Panc1 (cell line): ENCODE measurements at places on chromosomes 16 and 17.

DNA sequence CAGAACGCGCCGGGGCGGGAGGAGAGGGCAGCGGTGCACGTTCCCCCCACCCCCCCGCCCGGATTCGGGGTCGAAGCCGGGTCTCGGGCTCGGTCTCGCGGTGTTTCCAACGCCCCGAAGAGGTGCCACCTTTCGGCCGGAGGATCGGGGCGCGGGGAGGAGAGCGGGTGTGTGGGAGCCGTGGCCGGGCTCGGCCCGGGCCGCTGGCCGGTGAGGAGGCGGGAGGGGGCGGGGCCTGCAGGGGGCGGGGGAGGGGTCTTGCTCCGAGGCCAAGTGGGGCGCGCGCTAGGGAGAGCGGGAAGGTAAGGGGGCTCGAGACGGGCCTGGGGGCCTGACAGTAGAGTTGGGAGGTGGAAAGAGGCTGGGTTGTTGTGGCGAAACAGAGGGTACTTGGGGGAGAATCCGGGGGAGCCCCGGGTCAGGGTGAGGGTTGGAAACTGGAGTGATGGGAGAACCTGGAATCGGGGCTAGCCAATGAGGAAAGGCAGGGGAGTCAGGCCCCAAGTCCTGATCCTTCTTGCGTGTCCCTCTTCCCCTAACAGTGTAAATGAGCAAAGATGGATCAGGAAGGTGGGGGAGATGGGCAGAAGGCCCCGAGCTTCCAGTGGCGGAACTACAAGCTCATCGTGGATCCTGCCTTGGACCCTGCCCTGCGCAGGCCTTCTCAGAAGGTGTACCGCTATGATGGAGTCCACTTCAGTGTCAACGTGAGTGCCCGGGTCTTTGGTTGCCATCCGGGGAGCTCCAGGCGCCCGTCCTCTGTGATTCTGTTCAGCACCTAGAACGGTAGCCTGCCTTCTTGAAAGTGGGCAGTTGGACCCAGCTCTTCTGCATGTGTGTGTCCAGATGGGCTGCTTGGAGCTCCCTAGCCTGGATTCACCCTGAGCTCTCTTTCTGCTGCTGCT lies 873 bp downstream of the SETD1A start:
- no peak for DNase-seq

DNA sequence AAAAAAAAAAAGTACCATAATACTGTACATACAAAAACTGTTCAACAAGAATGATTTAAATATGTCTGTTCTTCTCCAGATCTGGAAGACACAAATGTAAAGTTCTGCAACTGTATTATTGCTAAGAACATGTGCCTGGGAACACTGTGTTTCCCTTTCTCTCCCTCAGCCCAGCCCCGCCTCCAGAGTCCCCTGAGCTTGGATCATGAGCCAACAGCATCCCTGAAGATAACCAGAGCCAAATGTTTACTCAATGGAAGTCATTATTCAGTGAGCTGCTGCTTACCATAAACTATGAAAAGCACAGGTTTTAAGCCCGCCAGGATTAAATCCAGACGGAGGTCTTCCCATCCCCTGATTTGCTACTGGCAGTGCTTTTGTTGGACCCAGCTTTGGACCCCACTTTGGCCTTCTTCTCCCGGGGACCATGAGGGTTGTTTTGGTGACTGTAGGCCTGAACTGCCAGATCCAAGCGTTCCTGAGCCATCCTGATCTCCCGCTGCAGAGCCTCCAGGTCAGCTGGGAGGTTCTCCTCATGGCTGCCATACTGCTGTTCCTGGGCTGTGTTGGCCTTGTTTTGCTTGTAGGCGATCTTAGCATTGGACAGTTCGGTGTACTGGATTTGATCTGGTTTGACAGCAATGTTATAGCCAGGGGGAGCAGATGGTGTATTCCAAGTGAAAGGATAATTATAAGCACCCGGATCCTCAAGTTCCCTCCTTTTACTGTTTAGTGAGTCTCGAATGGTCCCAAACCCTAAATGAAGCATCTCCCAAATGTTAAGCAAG lies 25.6 kb downstream of the GJC1 start:
- no peak for DNase-seq

- DNase-seq = no peak
These were observed 276.2 kb upstream of the CCL2 start for GRCh38 chr17:33978889-33979288.

DNA sequence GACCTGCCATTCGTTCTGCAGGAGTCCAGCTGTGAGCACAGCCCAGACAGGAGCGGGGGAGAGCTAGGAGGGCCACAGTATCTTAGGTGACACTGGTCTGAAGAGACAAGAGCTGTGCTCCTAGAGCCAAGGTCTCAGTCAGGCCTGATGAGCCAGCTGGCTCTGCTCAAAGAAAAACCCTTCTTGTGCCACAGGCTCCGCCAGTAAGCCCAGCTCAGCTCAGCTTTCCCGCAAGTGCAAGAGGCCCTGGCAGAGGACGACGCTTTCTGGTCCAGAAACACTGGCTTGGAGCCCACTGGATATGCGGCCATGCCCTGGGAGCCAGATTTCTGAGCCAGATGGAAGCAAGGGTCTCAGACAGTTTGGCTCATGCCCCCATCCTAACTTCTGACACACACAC lies 23.9 kb downstream of the PEMT start:
- no peak for DNase-seq

DNA sequence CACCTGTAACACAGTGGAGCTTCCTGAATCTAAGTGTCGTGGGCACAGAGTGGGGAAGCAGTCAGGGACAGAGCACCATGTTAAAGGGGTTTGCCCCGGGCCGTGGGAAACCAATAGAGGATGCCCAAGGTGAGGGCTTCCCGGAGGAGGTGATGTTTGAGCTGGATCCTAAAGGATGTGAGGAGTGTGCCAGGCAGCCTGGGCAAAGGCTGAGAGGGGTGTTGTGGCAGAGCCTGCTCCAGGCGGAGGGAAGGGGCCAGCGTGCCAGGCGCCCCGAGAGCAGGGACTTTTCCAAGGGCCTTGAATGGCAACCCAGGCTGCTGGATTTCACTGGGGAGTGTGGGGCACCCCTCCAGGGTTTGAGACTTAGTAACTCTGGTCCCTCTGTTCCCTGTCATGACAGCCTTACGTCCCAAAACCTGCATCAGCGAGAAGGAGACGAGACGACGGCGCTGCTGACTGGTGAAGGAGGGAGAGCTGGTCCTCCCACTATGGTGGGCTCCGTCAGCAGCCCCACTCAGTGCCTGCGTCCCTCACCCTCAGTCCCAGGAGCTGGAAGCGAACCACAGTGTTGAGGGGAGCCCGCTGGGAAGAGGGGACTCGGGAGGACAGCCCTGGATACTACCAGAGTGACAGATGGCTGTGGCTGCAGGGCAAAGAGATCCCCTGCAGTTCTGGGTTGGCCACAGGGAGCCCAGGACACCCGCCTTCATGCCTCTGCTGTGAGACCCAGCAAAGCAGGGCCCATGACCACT lies 228.4 kb downstream of the KATNIP start:
- no peak for DNase-seq

- DNase-seq = no peak
These were observed 88.8 kb downstream of the ZDHHC7 start for GRCh38 chr16:84922351-84923120.

GRCh38 chr17:17576772-17577234 lies 14.7 kb downstream of the PEMT start:
- no peak for DNase-seq

DNA sequence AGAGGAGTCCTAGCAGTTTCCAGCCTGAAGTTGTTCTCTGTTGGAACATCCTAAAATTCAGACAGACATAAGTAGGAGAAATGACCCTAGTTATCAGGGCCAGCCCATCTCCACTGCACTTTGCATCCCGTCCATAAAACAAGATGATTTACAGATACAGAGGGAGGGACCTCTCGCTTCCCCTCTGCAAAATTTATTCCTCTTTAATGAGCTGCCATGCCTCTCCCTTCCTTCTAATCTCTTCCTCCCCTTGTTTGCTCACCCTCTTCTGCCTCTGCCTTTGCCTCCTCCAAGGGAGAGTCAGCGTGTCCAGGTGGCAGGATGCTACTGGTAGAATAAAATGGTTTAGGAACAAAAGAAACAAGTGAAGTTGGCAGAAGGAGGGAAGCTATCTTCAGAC lies 351.3 kb downstream of the SOX9 start:
- DNase-seq = no peak

DNA sequence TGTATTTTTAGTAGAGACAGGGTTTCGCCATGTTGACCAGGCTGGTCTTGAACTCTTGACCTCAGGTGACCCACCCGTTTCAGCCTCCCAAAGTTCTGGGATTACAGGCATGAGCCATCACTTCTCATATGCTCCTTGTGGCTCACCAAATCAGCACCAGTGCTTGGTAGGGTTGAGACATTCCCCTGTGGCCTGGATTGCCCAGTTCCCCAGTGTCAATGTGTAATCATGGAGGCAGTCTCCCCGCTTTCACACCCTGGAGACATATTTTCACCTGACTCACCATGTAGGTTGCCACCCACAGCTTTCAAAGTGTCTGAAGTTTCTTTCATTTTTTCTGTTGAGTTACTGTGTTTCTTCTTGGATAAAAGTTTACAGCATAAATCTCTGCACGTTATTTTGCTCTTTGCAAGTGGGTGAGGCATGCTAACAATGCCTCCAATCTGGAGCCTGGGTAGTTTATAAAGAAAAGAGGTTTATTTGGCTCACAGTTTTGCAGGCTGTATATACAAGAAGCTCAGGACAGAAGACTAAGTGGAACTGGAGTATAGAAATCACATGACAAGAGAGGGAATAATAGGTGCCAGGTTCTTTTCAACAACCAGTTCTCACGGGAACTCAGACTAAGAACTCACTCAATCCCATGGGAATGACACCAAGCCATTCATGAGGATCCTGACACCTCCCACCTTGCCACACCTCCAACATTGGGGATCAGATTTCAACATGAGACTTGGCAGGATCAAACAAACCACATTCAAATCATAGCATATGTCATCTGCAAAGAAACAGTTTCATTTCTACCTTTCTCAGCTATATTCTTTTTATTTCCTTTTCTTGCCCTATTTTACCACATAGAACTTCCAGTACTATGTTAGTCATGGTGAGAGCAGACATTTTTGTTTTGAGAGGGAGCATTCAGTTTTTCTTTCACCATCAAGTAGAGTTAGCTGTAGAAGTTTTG lies 113.2 kb downstream of the PHKB start:
- DNase-seq = no peak

DNA sequence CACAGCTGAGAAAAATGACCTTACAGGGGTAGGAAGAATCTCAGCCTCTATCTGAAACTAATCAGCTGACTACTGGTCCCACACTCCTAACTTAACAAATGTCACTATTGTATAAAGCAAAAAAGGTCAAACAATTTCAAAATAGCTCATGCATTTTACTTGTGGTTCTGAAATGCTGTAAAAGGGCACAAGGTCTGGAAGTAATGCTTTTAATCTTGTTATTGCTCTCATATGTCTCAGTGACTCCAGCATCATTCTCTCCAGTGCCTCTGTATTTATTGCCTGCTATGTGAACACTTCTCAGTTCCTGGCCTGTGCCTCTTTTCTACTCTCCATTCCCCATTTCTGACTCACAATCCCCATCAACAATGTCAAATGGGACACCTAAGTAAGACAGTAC lies 937.7 kb downstream of the CDH11 start:
- no peak for DNase-seq

- no peak for DNase-seq
These were observed 158.1 kb downstream of the MAP2K4 start for GRCh38 chr17:12178644-12179330.

DNA sequence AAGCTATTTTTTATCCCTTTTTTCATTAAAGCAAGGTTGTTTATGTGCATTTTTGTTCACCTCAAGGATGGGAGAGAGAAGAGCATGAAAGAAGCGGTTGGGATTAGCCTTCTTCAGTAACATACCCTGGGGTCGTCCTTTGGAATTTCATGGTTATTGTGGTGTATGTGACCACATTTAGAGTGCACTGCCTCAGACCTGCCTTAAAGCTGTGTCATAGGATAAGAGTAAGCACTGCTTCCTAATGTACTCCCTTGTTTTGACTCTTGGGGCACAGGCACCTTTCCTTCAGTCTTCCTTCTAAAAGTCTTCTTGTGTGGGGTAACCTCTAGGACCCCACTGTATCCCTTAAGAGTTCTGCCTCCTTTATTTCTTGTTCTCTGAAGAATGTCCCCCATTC lies 28.9 kb downstream of the TNRC6A start:
- DNase-seq = no peak

DNA sequence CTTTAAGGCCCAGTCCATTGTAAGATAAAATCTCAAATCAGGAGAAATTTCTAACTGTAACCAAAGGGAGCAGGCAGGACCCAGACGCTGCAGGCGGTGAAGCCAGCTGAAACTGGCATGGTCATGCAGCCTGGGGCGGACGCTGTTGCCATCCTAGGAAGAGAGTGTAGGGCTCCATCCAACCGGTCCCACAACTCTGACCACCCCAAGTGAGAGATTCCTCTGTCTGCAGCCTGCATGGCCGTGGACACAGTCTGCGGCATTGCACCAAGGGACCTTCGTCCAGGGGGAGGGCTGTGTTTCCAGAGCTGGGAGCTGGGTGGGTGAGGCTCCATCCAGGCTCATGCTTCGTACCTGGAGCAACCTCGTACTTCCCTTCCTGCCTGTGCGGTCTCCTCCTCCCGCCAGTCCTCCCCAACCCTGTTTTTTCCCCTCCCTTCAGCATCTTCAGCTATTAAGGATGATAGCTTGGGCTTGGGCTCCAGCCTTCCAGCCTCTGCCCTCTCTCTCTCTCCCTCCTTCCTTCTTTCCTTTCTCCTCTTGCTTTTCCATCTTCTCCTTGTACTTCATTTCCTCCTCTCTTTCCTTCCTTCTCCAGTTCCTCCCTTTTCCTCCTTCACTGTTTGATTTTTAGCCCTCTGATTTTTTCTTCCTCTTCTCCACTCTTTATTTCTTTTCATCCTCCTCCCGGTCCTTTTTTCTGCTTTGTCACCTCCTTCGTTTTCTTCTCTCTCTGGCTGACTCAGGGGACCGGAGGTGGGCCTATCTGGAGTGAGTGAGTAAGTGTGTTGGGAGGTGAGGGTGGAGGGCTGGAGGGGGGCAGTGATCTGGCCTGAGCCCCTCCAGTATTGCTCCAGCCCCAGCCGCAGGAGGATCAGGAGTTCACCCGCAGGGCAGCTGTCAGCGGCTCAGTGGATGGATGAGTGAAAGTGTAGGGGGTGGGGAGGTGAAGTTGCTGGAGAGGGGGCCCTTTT lies 17.0 kb upstream of the LHX1 start:
- no peak for DNase-seq

DNA sequence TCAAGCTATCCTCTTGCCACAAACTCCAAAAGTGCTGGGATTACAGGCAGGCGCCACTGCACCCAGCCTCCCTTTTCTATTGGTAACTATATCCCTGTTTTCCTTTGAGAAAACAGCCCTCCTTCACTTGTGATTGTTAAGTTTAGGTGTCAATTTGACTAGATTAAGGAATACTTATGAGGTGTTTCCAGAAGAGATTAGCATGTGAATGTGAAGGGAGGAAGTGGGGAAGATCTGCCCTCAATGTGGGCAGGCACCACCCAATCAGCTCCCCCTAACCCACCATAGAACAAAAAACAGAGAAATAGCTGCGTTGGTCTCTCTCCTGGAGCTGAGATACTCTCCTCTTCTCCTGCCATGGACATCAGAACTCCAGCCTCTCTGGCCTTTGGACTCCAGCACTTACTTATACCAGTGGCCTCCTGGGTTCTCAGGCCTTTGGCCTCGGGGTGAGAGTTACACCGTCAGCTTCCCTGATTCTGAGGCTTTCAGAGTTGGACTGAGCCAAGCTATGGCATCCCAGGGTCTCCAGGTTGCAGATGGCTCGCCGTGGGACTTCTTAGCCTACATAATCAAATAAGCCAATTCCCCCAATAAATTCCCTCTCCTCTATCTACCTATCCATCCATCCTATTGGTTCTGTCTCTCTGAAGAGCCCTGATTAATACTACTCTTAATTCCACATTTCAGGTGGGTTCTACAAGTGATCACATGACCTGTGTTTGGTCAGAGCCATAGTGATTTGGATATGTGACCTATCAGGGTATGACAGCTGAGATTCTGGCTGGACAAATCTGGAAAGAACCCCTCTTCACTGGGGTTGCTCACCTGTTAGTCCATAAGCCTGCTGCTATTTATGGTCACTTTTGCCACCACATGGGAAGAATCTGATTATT lies 12.0 kb upstream of the STAT3 start:
- no peak for DNase-seq
